ENCODE measurements at places on chromosomes 1 and 21.
A peak's percentile ranks its signal among the peaks of the same experiment; 100 is the strongest.

- DNase-seq = no peak
Observed at GRCh38 chr1:155569988-155570592, 7.5 kb upstream of the ASH1L start.

DNA sequence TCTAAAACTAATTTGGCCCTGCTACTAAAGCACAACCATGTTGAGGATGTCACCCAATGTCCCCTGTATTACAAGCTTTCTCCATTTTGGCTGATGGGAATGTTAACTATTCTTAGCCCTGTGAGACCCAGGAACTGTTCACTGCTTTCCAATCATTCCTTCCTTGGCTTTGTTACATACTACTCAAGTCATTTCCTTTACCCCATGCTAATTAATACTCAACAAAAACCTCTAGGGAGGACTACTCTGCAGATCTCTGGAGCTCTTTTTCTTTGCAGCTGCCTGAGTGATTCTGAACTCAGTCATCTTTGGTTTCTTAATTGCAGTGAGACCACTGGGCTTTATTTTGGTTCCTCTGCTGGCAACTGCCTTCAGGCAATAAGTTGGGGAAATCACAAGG lies 23.3 kb upstream of the RPE65 start:
- DNase-seq = no peak

DNA sequence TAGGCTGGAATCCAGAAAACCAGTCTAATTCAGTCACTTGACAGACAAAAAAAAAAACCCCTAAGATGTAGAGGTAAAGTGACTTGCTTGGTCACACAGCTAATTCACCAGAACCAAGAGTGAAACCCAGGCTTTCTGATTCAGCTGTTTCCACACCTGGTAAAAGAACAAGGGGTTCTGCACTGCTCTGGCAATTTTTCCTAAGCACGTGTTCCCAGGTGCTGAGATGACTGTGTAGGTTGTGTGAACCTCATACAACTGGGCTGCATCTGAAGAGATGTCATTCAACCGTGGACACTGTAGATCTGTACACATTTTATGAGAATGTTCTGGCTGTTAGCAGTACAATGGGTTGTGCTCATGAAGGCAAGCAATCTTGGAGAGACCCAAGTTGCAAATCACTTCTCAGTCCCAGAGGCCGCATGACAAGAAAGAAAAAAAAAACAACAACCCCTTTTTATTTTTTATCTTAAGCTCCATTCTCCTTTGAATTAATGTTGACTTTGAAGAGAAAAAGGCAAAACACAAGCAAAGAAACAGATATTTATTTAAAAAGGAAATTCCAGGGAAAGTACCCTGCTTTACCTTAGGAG lies 95.4 kb downstream of the INTS7 start:
- peak; percentile 6 for DNase-seq

DNA sequence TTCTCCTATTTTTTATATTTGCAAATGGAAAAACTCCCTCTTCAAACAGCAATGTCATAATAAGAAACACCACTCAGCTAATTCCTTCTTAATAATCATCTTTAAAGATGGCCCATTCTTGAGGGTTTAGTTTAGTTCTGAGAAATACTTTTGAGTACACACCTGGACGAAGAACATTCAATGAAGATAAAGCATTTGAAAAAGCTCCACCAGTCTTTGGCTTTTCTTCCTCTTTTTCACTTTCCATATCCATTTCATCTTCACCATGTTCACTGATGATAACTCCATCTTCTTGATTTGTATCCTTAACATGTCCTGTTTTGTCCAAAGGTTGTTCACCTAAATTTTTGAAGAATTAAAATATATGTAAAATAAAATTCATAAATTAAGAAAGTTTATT lies 7.4 kb downstream of the PAXBP1 start:
- DNase-seq = no peak

GRCh38 chr1:59928996-59929395 lies 2.4 kb upstream of the CYP2J2 start:
- DNase-seq = no peak

GRCh38 chr1:119285482-119285881 lies 83.1 kb upstream of the HAO2 start:
- no peak for DNase-seq

DNA sequence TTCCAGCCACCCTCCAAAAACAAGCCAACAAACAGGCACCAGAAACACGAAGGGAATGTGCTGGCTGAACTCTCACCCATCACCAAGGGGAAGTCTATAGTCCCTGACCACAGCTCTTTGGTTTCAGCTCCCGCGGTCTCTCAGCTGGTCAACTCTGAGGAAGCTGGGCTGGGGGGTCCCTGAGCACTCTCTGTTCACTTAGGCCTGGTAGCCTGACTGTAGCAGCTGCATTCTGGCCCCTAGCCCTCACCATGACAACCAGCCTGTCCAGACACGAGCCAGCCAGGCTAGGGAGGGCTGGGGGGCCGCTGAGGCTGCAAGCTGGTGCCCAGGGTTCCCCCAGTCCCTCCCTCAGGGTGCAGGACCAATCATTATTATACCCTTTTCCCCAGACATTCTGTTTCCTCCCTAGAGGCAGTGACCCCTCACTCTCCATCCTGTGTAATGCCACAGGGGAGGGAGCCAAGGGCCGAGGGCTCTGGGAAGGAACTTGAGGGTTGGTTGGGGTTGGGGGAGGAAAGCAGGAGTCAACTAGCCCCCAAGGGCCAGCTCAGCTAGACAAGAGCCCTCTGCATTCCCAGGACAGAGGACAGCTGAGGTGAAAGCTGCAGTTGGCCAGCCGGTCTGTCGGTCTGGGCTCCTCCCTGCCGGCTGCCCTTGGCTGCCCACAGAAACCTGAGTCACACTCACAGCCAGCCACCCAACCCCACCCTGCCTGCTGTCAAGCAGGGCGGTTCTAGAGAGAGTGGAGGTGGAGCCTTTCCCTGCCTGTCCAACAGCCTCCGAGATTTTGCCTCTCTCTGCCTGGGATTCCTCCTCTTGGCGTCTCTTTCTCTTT lies 1.2 kb upstream of the TRAPPC3 start:
- DNase-seq = no peak

- DNase-seq = no peak
Observed at GRCh38 chr21:45769294-45769693, 125.8 kb downstream of the PCBP3 start.

- peak; percentile 53 for DNase-seq
Observed at GRCh38 chr1:211352985-211353515, 26.4 kb downstream of the TRAF5 start.

DNA sequence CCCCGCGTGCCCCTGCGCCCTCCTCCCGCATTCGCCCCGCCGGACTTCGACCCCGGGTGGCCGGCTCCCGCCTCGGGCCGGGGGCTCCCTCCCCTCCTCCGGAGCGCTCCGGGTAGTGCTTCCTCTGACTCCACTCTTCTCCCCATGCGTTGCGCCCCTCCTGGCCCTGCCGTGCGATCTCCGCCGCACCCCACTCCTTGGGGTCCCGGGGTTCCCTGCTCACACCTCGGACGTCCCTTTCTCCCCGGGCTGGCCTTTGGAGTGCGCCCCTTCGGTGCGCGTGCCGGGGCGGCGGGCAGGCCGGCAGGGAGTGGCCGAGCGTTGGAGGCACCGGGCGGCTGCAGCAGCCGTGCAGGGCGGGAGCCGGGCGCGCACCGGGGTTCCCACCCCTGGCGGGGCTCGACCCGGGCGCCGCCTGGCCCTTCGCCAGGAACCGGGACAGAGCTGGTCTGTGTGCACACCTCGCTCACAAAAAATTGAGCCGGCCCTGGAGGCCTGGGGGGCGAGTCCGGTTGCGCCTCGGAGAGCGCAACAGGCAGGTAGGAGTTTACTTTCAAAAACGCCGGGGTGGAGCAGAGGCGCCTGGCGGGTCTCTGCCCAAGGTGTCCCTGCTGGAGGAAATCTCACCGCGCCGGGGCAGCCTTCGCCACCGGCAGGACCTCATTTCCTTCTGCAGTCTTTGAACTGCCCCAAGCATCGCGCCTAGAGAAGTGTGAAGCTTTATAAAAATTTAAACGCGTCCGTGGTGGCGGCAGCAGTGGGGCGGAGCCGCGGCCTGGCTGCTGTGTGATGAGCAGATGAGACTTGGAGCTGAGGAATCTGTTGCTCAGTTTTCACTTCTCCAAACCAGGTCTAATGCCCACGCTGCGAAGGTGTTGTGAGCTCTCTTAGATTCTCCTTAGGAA lies 650 bp downstream of the VANGL1 start:
- no peak for DNase-seq

DNA sequence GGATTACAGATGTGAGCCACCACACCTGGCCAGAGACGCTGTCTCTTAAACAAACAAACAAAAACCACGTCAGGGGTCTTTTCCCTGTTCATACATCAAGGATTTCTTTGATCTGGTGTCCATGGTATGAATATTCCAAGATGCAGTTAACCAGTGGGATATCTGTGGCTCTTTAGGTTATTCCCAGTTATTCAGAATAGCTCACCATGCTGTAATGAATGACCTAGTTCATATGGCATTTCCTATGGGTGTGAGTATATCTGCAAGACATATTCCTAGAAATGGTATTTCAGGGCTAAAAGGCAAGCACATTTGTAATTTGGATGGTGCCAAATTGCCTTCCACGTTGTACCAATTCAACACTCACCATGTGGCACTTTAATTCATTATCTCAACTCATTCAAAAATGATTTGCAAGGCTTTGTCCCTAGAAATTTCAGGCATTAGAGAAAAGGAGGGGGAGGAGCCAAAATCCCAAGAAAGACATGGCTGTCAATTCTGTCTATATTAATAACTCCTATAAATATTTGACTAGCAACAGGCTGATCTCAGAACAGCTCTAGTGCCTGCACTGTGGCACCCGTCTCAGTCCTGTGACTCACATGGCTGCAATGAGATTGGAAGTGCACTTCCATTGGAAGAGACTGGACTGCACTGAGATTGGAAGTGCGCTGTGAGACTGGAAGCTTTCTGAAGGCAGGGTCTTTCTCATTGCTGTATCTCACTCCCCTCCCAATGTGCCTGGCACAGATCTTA lies 6.0 kb upstream of the STMN1 start:
- DNase-seq = no peak

- no peak for DNase-seq
Observed at GRCh38 chr1:102628109-102628613, 480.2 kb downstream of the COL11A1 start.

DNA sequence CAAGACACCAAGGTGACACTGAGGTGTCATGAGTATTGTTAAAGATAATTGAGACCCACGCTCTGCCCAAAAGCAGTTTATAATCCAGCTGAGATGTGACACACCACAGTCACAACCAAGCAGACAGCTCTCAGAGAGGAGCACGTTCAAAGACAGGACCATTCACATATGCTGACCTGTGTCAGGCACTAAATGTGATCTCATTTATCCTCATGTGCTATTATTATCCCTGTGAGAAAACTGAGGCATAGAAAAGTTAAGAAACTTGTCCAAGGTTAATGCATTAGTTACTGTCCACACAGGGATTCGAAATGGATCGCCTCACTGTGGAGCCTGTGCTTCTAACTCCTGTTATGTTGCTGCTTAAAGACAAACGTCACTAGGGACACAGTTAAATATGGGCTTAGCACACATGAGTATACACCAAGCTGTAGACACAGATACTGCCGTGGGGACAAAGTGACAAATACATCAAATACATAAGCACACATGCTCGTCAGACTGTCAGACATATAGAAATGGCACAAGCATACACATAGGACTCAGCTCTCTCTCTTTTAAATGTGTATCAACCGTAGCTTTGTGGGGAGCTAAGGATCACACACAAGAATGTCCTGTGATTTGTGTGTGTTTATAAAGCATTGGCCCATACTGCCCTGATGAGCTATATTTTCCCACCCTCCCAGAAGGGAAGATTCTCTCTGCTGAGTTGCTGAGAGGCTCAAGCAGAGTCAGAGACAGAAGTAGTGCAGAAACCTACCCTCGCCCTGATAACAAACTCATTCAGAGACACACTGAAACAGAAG lies 3.5 kb upstream of the IGSF8 start:
- no peak for DNase-seq

- DNase-seq = no peak
Observed at GRCh38 chr1:191882870-191883269, 275.4 kb upstream of the RGS18 start.

GRCh38 chr1:236156512-236157208 lies 14.3 kb downstream of the GPR137B start:
- DNase-seq = no peak

DNA sequence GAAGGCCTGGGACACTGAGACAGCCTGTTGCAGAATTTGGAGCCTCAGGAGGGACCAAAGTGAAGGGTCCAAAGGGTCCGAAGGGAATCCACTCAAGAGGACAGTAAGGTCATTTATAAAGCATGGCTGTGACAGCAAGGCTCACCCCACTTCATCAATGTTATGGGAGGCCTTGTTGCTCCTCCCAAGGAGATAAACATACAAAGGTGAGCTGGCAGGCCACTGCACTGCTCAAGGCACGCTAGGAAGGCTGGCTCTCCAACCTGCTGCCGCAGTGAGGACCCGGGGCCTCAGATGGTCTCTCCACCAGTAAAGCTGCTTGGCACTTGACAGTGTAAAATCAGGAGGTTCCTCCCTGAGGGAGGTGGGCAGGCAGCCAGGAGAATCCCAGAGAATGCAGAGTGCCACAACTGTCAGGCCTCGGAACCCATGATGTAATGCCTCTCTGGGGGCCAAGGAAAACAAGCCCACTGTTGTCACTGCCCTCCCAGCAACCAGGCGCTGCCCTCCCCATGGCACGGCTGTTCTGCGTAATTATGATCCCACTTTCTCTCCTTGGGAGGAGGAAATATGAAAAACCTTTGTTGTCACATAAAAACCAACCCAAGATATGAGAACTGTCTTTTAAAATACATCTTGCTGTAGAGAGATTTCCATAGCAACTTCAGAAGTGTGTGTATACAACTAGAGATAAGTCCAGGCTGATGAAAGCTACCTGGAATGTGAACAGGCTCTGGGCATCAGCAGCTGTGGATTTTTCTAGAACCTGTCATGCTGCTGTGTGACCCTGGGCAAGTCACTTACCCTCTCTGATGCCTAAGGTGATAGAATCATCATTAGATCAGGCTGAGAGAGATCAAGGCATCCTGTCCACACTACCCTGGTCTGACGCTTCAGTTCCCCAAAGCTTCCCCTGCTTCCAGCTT lies 102.5 kb downstream of the KCNN3 start:
- no peak for DNase-seq

DNA sequence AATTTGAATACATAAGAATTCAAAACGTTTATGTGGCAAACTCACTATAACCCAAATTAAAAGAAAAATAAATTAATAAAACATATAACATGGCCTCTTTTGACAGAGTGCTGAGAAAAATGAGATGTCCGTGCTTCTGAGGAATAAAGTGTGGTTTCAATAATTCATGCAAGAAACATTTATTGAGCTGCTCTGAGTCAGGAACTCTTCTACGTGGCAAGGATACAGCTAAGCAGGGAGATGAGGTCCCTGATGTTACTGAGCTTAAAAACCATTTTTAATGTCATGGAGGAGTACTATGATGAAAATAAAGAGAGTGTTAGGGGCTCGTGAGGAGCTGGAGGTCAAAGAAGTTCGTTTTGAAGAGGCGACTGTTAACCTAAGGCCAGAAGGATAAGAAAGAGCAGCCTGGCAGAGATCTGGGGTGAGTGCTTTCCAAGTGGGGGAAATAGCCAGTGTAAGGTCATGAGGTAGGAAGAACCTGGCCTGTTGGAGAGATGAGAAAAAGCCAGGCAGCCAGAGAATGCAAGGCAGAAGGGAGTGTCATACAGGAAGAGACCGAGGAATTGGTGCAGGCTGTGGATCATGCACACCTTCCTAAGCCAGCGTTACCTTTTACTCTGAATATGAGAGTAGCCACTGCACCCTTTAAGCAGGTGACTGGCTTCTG lies 182.2 kb upstream of the DUSP10 start:
- no peak for DNase-seq

GRCh38 chr21:18030248-18030647 lies 211.1 kb upstream of the C21orf91 start:
- DNase-seq = no peak

Data from activated CD4-positive, CD25-positive, alpha-beta regulatory T cell treated with anti-CD3 and anti-CD28 coated beads, Interleukin-2, amount 50 U/mL, for 16 hours (primary cell).